ENCODE measurements at places on chromosomes 11 and 22.

DNA sequence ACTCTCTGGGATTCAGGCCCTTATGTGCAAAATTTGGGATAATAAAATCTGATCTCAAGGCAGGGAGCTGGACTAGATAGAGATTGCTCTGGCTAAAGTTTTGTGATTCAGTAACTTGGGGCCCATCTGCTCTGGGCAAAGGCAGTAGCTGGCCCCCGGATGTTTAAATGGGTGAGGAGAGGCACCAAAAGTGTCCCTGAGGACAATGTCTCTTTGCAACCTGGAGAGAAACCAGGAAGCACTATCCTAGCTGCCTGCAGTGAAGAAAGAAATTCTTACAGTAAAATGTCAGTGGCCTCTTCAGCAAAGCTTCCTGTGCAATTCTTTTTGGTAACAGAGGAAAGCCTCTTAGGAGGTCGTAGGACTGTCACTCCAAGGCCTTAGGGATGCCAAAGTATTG lies 54.6 kb upstream of the BARX2 start:
- no peak for DNase-seq

- no peak for DNase-seq
These were observed 2.5 kb downstream of the DCHS1 start for GRCh38 chr11:6653097-6653496.

- no peak for DNase-seq
These were observed 392.2 kb downstream of the ETS1 start for GRCh38 chr11:128195057-128195751.

- DNase-seq: no peak
These were observed 19.2 kb upstream of the PPARA start for GRCh38 chr22:46131151-46131587.

DNA sequence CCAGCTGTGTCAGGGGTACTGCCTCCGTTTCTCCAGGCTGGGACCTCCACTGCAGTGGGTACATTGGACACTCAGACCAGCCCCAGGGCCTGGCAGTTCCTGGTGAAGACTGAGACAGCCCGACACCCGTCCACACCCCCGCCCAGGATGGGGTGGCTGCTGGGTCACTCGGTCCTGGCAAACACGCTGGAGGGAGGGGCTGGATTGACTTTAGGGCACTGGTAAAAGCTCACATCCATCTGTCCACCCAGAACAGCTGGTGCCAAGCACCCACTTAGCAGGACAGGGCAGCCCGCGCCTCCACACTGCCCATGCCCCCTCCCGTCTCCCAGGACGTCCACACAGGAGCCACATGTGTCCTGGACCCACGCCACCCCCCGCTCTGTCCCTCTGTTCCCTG lies 10.7 kb upstream of the TBX1 start:
- no peak for DNase-seq

DNA sequence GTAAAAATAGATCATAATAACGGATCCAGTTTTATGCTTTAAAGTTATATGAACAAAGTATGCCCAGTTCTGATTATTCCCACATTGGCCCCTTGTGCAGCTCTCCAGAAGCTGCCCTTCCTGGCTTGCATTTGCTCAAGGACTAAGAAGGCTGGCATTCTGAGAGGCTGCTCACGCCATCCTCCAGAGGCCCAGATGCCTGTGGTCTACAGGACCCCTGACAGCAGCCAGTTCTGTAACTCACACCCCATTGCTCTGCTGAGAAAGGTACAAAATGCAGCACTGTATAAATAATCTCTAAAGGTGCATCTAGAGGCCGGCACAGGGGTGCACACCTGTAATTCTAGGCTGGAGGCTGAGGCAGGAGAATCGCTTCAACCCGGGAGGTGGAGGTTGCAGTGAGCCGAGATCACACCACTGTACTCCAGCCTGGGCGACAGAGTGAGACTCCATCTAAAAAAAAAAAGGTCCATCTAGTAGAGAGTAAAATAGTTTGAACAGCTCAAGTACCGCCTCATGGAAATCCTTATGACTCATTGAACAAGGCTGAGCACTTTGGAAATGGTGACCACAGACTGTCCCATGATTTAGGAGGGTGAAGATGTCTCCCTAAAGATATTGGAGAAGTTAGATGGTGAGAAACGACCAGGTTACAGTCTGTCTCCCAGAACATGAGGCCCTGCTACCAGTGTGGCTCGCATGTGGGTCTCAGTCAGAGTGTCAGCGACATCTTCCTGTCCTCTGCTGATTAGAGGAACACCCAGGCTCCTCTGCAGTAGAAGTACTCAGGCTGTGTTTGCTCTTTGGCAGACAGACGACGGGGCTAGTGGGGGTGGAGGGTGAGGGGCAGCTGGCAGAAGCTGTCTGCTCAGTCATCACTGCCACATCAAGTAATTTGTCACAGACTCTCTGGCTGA lies 56.3 kb downstream of the KREMEN1 start:
- DNase-seq: no peak

DNA sequence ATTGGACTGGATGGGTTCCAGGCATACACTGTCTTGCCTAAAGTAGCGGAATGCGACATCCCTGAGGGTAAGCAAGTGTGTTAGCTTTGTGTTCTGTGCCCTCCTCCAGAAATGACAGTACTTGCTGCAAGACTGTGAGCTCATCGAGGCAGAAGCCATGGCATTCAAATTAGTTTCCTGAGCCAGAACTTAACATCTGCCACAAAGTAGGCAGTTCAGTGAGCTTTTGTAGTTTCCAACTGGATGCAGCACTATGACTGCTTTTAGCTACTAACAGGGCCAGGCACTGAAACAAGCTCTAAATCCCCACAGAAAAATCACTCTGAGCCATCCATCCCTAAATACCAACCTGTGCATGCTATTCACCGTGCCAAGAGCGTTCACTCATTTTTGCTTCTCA lies 1.2 kb upstream of the FAR1 start:
- no peak for DNase-seq

DNA sequence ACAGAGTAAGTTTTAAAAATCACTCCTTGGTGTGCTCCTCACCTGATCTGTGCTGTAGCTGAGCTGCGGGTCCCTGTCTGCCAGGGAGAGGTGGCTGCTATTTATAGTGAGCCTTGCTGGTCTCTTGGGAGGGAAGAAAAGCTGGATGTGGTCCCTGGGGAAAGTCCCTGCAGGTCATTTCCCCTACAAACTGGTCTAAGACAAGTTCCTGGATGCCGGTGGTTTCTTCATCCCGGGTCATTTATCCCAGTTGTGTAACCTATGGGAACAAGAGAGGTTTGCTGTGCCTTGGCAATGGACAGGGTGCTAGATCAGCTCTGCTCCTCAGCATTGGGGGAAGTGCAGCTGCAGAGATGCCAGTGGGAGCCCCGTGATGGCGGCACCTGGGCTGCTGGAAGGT lies at the start of gene SAA2:
Gene SAA2 (minus strand): TSS at position 108 of the 400 bp plus-strand sequence. CDS start 657 bp downstream, outside the sequence.
- no peak for DNase-seq

- no peak for DNase-seq
These were observed 44.7 kb downstream of the SNX19 start for GRCh38 chr11:130871616-130872015.

DNA sequence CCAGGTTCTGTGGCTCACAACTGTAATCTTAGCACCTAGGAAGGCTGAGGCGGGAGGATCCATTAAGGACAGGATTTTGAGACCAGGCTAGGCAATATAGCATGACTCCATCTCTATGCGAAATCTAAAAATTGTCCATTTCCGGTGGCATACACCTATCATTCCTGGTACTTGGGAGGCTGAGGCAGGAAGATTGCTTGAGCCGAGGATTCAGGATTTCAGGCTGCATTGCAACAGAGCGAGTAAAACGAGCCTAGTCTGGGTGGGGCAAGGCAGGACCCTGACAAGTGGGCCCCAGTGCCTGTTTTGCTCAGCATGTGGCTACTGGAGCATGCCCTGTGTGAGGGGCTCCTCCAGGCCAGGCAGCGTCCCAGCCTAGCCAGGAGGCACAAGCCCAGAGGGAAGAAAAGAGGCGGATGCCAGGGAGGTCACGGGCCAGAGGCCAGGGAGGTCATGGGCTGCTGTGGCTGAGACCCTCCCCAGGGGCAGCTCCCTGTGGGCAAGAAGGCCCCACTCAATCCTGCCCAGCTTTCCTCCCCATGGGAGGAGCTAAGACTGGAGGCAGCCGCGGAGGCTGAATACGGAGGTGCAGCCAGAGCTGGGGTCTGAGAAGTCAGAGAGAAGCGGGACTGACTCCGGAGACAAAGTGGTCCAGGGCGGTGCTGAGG lies 8.4 kb downstream of the LRRC74B start:
- no peak for DNase-seq

GRCh38 chr11:72227316-72228228 lies 3.0 kb downstream of the INPPL1 start:
- DNase-seq: no peak

DNA sequence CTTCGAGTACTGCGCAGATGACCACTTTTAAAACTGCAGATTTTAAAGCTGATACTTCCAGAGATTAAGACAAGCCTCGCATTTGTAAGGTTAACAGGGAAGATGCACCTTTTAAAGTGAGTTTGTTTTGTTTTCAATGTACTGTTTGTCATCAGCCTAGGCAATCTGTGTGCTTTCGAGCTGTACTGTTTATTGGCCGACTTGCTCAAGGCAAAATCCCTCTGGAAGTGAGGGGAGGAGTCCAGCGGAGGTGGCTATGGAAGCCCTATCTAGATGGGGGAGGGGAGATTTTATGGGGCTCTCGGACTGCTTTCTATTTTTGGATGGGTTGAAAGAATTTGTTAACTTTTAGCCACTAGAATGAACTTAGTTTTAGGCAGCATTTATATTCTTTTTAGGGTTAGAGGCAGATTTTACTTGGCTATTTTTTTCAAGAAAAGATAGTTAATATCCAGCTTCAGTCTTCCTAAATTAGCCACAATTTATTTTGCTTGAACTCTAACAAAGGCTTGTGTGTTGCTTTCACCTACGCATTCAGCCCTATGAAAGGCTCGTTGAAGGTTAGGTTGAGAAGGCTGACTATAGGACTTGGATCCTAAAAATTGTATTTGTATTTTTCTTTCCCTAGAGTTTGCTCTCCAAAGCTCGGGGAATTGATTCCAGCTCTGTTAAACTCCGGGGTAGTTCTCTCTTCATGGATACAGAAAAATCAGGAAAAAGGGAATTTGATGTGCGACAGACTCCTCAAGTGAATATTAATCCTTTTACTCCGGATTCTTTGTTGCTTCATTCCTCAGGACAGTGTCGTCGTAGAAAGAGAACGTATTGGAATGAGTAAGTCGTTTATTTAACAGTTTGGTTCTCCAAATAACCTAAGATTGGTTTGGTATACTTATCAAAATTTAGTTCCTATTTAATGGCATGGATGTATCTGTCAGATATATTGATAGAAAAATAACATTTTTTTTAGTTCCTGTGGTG lies 2.1 kb downstream of the WEE1 start:
- DNase-seq: no peak

GRCh38 chr22:18980829-18981228 lies 44.7 kb upstream of the PRODH start:
- no peak for DNase-seq

DNA sequence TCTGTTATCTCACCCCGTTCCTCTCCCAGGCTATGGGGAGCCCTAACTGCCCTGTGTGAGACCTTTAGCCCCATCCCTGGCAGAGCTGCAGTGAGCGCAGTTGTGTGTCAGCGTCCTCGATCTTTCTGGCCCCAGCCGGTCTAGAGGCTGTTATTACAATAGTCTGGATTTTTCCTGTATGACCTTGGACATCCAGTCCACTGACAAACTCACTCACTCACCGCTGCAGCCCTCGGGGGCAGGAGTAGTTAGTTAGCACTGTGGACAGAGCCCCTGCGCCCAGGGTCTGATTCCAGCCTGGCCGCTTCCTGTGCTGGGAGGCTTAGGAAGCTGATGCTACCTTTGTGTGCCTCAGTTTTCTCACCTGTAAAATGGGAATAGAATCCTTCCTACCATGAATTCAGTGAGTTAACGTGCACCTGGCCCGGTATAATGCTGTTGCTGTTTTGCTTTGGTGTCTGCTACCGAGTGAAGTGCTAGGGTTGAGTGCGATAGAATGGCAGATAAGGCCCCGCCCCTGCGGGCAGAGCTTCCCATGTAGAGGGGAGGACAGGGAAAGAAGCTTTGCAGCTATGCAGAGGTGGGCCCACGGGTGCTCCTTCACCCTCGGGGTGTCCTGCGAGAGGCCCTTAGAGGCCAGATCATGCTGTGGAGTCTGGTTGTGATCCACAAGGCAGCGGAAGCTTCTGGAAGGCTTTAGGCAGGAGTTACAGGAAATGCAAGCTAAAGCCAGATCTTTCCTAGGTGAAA lies 3.0 kb downstream of the LRP5 start:
- DNase-seq: no peak

GRCh38 chr11:134275188-134275533 lies 1.0 kb upstream of the GLB1L3 start:
- DNase-seq: no peak

DNA sequence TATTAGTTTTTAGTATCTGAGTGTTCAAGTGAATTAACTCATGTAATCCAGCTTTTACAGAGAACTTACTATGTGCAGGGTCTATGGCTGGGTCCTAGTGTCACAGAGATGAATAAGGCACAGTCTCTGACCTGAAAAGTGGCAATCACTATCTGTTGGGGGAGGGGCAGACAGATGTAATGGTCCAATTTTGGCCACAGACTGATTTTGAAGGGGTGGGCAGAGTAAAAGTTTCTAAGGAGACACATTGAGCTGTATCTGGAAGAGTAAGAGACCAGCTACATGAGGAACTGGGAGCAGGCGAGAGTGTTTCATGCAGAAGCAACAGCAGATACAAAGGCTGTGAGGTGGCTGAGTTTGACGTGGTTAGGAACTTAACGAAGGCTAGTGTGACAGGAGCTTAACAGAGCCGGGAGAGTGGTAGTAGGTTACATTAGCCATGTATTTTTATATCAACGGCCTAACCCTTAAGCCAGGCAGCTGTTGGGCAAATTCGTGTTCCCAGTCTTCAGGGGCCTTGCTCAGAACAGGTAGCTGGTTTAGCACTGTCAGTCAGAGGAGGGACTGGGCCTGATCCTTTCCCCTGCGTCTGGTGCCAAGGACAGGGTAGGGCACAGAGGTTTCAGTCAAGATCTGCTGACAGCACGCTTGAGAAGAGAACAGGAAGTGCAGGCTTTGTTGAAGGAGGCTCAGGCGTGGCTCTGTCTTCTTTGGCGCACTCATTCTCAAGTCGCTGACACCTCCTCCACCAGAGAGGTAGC lies 1.4 kb upstream of the STIM1 start:
- DNase-seq: peak; percentile 58

GRCh38 chr11:83689144-83689780 lies 403.1 kb upstream of the CCDC90B start:
- DNase-seq: no peak

- no peak for DNase-seq
These were observed 2.1 kb downstream of the ADA2 start for GRCh38 chr22:17217179-17217578.

GRCh38 chr11:61104963-61105362 lies 2.7 kb downstream of the CD5 start:
- DNase-seq: no peak

GRCh38 chr22:17733466-17733865 lies 40.8 kb downstream of the BID start:
- DNase-seq: no peak

- DNase-seq: no peak
These were observed 1.7 kb upstream of the RTN4RL2 start for GRCh38 chr11:57458410-57459163.
